ENCODE measurements at places on chromosomes 11 and 22. TPM values are rescaled to one million over a fixed set of nuclear protein-coding genes. Genes with fewer than 3 reads are reported as not detected.
A peak's percentile ranks its signal among the peaks of the same experiment; 100 is the strongest.

The MMP12 gene
- polyA plus RNA-seq: not detected

The HOATZ gene
- polyA plus RNA-seq: not detected

The ALDH3B2 gene
- not detected for polyA plus RNA-seq

The E2F8 gene
- polyA plus RNA-seq: 1.5 TPM

The MMP7 gene
- 0.32 TPM for polyA plus RNA-seq

The OR52I2 gene
- polyA plus RNA-seq: not detected

The IFITM5 gene
- polyA plus RNA-seq: not detected

The TEAD1 gene
- 32.4 TPM for polyA plus RNA-seq

The VPREB1 gene
- polyA plus RNA-seq: not detected

The MAP6 gene
- 171 TPM for polyA plus RNA-seq

DNA sequence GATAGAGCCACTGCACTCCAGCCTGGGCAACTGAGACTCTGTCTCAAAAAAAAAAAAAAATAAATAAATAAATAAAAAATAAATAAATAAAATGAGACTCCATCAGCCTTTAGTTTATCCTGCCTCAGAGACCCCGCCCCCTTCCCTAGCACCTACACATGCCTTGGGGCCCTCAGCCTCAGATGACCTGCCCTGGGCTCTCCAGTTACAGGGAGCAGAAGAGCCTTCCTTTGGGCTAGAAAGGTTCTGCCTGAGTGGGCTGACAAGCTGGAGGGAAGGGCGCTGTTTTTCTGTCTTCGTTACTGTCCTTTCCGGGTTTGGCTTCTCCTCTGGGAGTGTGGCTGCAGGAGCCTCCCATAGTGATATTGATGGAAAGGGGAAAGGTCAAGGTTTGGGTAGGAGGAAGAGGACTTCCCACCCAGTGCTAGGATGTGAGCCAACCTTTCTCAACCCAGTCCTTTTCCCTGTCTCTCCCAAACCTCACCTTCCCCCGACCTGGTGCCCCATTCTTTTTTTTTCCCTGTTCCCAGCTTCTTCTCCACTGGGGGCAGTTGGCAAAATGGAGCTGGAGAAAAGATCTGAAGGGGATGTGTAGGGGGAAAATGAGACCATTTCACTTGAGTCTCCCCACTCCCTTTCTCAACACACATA lies 1.5 kb upstream of the SF3B2 start:
- no peak for DNase-seq

GRCh38 chr11:113289431-113290187 lies 24.8 kb upstream of the TTC12 start:
- peak; percentile 88 for DNase-seq

DNA sequence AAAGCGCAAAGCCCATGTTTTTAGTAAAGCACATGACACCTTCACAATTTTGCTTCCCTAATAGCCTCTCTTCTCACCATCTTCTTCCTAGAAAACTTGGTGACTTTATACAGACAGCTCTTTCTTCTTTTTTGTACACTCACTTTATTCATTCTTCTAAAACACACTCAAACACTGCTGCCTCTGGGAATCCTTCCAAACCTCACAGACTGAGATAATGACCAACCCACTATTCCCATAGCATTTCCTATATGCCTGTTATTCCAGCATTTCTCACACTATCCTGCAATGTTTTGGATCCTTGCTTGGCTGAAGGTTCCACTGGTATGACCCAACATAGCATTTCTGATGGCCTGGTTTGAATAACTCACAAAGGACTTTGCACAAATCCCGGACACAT lies 442.1 kb upstream of the CCDC90B start:
- no peak for DNase-seq

DNA sequence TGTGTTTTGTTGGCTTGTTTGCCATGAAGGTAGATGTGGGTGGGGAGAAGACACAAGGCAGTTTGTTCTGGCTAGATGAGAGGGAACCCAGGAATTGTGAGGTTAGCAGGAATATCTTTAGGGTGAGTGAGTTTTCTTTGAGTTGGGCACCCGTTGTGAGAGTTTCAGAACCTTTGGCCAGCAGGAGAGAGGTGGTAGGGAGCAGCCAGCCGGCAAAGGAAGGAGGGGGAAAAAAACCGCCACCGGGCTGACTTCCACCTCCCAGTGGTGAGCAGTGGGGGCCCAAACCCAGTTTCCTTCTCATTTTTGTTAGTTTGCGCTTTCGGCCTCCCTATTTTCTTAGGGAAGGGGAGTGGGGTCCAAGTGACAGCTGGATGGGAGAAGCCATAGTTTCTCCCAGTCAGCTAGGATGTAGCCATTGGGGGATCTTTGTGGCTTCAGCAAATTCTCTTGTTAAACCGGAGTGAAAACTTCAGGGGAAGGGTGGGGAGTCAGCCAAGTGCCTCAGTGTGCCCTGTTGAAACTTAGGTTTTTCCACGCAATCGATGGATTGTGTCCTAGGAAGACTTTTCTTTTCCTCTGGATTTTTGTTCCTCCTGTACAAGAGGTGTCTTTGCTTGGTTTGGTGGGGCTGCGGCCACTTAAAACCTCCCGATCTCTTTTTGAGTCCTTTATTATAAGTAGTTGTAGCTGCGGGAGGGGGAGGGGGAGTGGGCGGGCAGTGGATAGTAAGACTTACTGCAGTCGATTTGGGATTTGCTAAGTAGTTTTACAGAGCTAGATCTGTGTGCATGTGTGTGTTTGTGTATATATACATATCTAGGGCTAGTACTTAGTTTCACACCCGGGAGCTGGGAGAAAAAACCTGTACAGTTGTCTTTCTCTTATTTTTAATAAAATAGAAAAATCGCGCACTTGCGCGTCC lies 1.1 kb upstream of the GCAT start:
- no peak for DNase-seq

DNA sequence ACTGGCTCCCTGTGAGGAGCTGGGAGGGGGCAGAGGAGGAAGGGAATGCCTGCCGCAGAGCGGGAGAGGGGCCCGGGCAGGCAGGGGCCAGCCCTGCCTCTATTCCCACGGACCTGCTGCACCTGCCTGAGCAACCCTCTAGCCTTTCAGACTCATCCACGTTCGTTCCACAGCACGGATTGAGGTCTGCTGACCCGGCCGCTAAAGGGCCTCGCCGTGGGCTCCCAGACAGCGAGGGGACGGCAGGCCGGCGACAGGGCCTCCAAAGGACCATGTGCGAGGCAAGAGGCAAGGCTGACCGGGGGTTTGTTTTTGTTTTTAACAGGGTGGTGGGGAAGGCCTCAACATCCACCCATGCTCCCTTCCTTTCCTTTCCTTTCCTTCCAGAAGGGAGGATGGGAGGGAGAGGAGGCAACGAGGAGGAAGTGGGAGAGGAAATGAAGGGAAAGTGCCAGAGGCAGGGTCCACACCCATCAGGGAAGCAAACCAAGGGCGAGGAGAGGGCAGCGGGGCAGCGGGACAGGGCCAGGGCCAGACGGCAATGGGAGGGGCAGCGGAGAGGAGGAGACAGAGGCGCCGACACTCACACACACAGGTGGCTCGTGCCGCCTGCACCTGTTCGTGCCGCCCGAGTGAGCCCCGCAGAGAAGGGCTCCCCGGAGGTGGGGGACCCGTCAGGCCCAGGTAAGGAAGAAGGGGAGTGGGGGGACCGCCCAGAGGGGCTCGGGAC lies 7.5 kb downstream of the LRFN4 start:
- DNase-seq: no peak

DNA sequence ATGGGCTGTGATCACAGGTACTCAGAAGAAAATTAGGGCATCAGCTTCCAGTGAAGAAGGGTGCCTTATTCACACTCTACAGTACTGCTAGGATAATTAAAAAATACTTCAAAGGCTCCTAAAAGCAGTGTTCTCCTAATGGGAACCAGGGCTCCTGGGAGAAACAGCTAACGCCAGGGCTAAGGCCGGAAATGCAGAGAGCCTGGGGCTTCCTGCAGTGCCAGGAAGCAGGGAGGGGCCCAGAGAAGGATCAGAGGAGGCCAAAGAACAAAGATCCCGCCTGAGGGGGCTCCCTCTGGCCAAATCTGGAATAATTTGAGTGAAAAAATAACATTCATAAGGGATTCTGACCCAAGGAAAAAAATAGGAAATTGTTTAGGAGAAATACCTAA lies 27.5 kb downstream of the TOLLIP start:
- no peak for DNase-seq

- DNase-seq: no peak
These were observed 11.1 kb downstream of the HPS5 start for GRCh38 chr11:18310800-18311340.

DNA sequence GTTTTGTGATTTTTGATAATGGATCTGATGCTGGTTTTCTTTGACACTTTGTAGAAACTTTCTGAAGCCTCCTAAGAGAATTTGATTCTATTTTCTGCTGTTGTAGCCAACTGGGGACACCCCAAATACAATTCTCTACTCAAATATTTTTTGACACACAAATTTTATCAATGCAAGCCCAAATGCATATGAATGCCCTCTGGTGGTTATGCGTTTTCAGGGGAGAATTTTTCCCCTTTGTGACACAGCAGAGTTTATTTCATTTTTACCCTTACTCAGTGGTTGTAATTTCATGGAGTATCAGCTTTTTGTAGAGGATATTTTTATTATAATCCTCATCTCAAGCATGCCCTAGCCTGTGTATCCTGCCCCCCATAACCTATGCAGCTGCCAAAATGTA lies 44.7 kb upstream of the MTMR2 start:
- DNase-seq: no peak

GRCh38 chr11:128520206-128520887 lies 67.0 kb downstream of the ETS1 start:
- no peak for DNase-seq

DNA sequence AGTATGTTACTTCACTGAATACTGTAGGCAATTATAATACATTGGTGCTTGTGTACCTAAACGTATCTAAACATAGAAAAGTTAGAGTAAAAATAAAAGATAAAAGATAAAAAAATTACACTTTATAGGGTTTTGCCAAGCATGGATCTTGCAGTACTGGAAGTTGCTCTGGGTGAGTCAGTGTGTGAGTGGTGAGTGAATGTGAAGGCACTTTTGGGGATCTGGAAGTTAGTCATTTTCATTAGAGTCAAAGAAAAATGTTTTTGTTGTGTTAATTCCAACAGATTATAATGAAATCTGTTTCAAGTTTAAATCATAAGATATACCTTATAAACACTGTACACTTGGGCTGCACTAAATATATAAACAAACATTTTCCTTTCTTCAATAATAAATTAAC lies 3.3 kb downstream of the SLC22A25 start:
- no peak for DNase-seq

DNA sequence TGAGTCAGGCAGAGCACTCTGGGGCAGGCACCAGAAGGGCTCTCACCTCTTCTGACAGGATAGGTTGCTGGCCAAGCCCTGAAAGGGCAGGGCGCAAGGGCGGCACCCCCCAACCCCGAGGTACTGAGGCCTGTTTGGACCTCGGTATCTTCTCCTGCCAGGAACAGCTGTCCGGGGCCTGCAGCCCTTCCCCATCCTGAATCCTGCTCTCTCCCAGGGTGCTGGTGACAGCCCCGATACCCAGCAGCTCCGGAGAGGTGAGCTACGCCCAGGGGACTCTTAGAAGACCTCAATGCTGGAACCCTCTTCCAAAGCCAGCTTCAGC lies 79.1 kb downstream of the PHF21B start:
- DNase-seq: no peak

GRCh38 chr11:32109138-32109537 lies 18.3 kb downstream of the RCN1 start:
- no peak for DNase-seq

GRCh38 chr11:69229511-69229910 lies 64.4 kb upstream of the MYEOV start:
- DNase-seq: no peak

- DNase-seq: peak; percentile 64
These were observed 49.3 kb downstream of the BDNF start for GRCh38 chr11:27650988-27651387.

DNA sequence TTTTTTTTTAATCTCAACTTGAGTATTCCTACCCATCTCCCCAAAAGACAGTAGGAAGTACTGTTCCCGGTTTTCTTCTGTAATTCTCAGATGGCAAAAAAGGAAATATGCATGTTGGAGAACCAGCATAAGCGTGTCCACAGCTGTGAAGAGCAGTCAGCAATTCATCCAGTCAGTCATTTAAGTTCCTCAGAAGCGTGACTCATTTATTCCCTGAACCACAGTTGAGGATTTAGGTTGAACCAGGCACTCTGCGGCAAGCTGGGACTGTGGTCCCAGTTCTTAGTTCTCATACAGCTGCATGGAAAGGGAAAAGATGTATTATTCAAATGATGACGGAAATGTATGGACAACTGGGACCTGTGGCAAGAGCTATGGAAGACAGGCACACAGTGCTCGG lies 61.0 kb upstream of the MYO18B start:
- DNase-seq: no peak

DNA sequence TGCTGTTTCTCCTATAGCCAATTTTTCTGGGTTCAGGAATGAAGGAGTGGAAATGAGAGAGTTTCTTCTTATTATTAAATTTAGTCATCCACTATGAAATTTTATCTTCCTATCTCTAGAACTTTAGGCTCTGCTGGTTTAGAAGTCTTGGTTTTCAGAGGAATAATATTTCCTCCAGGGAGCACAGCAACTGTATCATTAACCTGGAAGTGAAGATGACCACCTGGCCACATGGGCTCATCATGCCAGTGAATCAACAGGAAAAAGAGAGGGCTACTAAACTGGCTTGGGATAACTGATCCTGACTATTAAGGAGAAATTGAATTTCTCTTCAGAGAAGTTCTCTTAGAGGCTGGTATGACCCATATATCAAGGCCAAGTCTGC lies 44.4 kb downstream of the ADM start:
- no peak for DNase-seq

DNA sequence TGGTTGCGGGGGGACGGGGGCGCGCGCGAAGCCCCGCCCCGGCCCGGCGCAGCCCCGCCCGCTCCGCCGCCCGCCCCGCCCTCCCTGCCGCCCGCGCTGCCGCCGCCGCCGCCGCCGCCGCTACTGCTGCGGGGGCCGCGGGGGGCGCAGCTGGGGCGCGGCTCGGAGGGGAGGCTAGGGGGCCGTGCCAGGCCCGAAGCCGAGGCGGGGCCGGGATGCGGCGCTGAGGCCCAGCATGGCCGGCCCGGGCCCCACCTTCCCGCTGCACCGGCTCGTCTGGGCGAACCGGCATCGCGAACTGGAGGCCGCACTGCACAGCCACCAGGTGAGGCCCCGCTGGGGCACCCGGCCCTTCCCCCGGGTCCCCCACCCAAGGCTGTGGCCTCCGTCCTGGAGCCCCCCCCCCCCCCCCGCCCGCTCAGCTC lies at the start of gene ANKRD13D:
TSS of gene ANKRD13D (plus strand) at position 78 of the 425 bp plus-strand sequence. CDS start at position 236, 158 bp downstream.
- DNase-seq: no peak
